ENCODE measurements at places on chromosomes 12 and 14.

GRCh38 chr12:59940631-59941342 lies 345.0 kb downstream of the SLC16A7 start:
- DNase-seq, result no peak

DNA sequence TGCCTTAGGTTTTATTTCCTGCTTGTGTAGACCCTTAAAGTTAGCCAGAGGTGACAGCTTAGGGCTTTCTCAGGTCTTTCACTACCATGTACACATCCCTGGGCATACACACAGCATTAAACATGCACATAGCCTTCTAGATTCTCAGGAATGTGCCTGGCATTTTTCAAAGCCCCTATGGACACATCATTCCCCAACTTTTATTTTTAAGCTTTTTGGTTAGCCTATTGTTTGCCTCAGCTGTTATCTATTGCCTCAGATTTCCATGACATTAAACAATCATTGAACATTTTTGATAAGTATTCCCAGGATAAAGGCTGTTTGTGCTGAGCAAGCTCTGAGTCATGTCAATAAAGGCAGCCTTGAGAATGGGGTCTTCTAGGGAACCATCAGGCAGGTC lies 15.1 kb upstream of the PPM1A start:
- no peak for DNase-seq

- no peak for DNase-seq
Observed at GRCh38 chr14:81784084-81784483, 250.4 kb upstream of the SEL1L start.

DNA sequence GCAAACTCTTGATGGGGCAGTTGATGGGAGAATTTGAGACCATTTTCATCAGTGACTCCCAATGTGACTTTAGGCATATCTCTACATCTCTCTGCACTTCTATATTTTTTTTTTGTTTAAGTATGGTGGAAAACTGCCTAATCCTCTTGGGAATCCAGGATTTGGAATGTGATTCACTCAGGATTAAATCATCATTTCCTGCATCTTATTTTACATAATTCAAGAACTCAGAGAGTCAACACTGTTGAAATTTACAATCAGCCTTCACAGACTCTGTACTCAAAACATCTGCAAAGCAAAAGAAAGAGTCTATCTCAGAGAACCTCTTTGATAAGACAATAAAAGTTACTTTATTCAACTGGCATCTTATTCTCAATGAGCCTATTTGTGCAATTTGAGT lies 260.7 kb upstream of the NOS1 start:
- DNase-seq, result no peak

- no peak for DNase-seq
Observed at GRCh38 chr12:109716512-109717389, 3.1 kb downstream of the FAM222A start.
